ENCODE measurements at places on chromosomes 1 and 21.

DNA sequence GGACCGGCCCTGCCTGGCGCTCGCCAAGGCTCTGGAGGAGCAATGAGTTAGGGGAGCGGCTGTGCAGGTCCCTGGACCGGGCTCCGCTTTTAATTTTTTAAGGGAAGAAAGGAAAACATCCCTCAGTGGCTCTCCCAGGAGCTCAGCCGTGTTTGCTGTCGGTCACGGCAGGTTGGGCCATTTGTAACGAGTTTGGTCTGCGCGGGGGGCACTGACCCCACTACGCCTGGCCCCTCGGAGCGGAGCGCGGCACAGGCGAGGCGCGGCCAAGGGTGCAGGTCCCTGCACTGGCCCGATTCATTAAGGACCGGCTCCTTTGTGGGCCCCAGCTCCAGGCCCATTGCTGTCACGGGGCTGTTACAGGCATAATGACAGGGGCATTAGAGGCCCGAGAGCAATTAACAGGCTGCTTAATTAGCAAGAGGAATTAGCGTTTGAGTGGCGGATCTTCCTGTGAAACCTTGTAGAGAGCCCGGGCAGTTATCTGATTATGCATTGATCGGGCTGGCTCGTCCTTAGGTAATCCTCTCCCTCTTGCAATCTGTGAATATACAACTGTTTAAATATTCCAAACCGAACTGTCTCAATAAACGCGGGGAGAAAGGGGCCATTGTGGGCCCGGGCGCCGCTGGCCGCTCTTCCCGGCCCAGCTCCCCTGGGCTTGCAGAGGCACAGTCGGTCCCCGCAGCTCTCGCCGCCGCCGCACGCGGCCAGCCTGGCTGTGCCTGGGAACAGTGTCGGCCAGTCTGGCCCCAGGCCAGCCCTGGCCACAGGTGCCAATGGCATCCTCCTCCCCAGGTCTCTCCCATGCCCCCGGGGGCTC lies 56.8 kb downstream of the PRDM16 start:
- no peak for ATAC-seq

GRCh38 chr21:45347048-45347711 lies 57.8 kb upstream of the COL18A1 start:
- ATAC-seq, result no peak

- no peak for ATAC-seq
Observed at GRCh38 chr1:162922201-162922600, 61.2 kb upstream of the CCDC190 start.

- peak; percentile 71 for ATAC-seq
Observed at GRCh38 chr1:149997585-149998262, 12.8 kb downstream of the OTUD7B start.

GRCh38 chr1:33295450-33296081 lies 25.3 kb downstream of the A3GALT2 start:
- ATAC-seq, result peak; percentile 97

DNA sequence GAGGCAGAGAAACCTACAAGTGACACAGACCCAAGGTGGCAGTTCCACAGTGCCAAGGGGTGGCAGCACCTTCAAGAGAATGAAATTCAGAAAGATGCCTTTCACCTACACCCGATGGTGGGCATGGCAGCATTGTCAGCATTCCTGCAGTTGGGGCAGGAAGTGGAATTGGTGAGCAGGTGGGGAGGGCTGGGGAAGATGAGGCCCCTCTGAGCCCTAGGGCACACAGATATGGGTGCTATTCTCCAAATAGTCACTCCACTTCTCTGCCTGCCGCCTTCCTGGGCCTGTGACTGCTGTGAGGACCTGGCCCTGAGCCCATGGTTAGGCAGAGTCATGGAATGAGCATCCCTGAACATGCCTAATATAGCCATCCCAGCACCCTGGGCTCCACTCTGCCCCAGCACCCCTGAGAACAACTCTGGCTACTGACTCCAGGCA lies 8.3 kb downstream of the SHISA4 start:
- no peak for ATAC-seq

DNA sequence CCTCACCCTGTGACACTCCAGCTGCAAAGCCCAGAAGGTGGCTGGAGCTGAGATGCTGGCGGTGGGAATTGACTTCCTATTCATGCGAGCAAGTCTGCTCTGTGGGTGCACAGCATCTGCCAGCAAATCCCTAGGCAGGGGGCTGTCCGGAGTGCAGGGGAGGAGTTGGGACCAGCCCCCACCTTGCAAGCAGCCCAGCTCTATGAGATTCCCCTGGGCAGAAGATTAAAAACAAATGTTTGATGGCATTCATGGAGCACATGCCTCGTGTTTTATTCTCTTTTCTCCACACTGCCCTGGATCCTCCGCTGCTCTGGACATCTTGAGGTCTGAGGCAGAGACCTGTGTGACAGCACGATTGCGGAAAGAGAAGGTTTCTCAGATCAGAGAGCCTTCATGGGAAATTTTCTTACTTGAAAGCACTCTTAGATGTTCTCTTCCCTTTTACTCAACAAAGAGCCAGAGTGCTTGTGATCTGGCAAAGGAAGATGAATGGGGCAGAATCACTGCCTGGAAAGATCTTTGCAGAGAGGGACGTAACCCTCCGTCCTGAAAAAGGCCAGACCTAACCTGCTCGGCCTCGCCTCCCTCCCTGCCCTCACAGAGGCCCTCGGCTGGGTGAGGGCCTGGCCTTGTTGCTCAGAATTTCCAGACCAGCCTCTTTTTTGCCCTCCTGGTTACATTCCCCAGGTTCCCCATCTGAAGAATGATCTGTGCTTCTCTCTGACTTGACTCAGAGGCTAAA lies 597.1 kb downstream of the KIF26B start:
- no peak for ATAC-seq

GRCh38 chr1:222167896-222168295 lies 380.0 kb downstream of the HHIPL2 start:
- ATAC-seq, result no peak

- ATAC-seq, result no peak
Observed at GRCh38 chr21:39014747-39015146, 168.5 kb downstream of the PSMG1 start.

DNA sequence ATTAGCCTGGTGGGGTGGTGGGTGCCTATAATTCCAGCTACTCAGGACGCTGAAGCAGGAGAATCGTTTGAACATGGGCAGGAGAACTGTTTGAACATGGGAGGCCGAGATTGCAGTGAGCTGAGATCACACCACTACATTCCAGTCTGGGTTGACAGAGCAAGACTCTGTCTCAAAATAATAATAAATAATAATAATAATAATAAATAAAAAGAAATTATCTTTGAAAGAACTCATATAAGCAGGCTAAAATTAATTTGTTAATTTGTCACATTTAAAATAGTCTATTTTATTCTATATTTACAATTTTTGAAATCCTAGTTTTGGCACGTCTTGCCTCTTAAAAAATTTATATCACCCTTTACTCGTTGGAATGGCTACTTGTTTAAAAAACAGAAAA lies 27.6 kb downstream of the CD247 start:
- ATAC-seq, result no peak

GRCh38 chr1:175933801-175934200 lies 190.4 kb upstream of the TNR start:
- ATAC-seq, result no peak

- no peak for ATAC-seq
Observed at GRCh38 chr1:68976916-68977610, 480.2 kb upstream of the DEPDC1 start.

GRCh38 chr1:54212872-54213271 lies 12.9 kb downstream of the MRPL37 start:
- ATAC-seq, result no peak
